Activated CD4-positive, alpha-beta T cell treated with anti-CD3 and anti-CD28 coated beads, Interleukin-2, amount 10 ng/mL, durations not matched to agents 7 days and 5 days (primary cell): ENCODE measurements at places on chromosomes 16 and 17.

DNA sequence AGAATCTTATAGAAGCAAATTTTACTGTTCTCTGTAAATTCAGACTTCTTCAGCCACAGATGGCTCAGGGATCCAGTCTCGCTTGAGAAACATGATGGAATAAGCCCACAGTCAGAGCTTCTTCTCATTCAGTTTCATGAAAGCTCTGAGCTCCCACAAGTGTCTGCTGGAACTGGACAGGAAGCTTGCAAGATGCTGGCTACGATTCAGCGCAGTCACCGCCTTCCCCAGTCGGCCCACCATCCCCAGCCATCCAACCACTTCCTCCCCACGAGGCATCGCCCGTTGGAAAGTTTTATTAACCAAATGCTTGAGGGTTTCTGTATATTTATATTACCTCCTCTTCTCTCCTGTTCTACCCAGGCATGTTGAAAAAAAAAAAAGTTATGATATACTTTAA, 171.7 kb downstream of the ZFHX3 start:
- peak; percentile 32 for DNase-seq

GRCh38 chr16:79595231-79595641, 5.3 kb downstream of the MAF start:
- DNase-seq, result no peak

- peak; percentile 43 for DNase-seq
Observed at GRCh38 chr17:39755554-39756379, 18.0 kb downstream of the GRB7 start.

DNA sequence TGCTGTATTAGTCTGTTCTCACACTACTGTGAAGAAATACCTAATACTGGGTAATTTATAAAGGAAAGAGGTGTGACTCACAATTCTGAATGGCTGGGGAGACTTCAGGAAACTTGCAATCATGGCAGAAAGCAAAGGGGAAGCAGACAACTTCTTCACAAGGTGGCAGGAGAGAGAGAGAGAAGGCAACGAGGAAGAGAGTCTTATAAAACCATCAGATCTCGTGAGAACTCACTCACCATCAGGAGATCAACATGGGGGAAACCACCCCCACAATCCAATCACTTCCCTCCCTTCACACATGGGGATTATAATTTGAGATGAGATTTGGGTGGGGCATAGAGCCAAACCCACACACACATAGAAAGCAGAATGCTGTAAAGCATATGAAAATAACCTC, 896.2 kb downstream of the CDH11 start:
- no peak for DNase-seq

DNA sequence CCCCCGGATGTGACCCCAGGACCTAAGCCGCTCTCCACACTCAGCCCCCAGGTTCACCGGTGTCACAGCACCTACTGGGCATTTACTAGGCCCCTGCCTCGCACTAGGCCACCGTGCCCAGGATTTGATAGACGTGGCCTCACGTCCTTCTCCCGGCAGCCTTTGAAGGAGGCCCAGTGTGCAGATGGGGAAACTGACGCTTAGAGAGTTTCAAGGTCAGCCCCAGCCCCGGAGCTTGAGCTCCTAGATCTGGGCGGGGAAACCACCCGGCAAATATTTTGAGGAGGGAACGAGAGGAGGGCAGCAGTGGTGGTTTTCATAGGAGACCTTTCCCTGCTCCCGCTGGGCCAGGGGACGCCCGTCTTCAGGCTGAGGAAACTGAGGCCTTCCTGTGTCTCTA, 10.3 kb downstream of the ZFPM1 start:
- DNase-seq, result no peak

DNA sequence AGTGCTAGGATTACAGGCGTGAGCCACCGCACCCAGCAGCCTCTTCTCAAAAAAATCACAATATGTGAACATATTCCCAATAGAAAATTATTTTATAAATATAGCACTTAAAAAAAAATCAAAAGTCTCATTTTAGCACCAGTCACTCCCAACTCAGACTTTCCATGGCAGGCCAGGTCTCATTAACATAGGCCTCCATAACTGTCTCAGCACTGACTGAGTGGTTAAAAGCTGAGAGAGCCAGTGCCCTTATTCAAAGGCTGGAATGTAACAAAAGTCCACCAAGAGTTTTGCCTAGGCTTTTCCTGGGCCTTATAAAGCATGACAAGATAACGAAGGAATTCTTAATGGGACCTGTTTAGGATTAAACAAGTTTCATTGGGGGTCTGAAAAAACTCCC, 79.8 kb downstream of the EMP2 start:
- DNase-seq, result no peak

GRCh38 chr16:50550035-50550434, 1.8 kb downstream of the NKD1 start:
- DNase-seq, result no peak

- peak; percentile 69 for DNase-seq
Observed at GRCh38 chr17:46212634-46213435, 19.6 kb upstream of the KANSL1 start.

DNA sequence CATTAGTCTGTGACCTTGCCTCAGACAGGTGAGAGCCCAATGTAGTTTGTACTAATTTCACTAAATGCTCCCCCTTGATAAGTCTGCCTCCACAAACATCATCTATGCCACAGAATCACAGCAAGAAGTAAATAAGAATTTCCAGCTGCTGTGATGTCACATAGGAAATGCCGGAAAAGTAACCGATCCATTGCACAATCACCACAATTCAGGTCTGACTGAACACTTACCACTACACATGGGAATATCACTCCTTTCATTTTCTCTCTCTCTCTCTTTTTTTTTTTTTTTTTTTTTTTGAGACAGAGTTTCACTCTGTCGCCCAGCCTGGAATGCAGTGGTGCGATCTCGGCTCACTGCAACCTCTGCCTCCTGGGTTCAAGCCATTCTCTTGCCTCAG, 79.0 kb upstream of the CDH11 start:
- no peak for DNase-seq

DNA sequence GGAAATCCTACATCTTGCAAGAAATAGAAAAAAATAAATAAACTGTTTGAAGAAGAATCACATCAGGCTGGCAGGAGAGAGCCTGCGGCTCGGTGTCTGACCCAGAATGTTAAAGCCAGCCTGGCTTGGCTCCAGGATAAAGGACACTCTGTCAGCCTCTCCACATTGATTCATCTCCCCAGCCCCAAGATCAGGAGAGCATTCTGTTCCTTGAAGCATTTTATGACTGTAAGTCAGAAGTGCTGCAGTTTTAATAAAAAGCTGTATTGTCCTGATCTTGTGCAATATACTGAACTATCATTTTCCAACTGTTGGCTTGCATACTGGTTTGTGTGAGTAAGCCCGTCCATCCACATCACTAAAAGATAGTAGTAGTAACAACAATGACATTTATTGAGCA, 426.6 kb downstream of the HAPSTR1 start:
- DNase-seq, result no peak

- no peak for DNase-seq
Observed at GRCh38 chr17:64580384-64581315, 73.9 kb downstream of the CEP95 start.

DNA sequence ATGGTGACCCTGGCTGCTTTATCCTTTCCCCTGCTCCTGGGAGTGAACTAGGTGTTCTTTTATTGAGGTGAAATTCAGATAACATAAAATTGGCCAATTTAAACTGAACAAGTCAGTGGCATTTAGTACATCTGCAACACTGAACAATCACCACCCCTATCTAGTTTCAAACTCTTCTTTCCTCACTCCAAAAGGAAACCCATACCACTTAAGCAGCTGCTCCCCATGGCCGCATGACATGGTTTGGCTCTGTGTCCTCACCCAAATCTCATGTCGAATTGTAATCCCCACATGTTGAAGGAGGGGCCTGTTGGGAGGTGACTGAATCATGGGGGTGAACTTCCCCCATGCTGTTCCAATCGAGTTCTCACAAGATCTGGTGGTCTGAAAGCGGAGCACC, 154.1 kb downstream of the STX8 start:
- DNase-seq, result no peak

GRCh38 chr17:42358434-42358833, 29.8 kb downstream of the STAT3 start:
- no peak for DNase-seq

- peak; percentile 47 for DNase-seq
Observed at GRCh38 chr16:48608871-48609651, 919 bp downstream of the N4BP1 start.

DNA sequence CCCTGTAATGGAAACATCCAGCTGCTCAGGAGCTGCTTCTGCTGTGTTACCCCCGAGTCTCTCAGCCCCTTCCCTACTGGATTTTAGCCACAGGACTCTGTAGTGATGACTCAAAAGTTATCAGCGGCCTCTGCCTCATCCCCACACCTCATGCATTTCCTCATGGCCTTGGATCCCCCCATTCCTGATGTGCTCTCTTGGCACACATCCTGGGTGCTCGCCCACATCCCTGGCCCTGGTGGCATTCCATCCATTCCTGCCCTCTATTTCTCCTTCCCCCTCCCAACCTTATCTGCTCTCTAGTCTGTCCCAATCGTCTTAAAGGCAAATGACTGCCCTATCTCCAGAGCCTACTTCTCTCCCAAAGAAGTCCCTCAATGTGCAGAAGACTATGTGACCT, 24.6 kb downstream of the MARF1 start:
- no peak for DNase-seq

DNA sequence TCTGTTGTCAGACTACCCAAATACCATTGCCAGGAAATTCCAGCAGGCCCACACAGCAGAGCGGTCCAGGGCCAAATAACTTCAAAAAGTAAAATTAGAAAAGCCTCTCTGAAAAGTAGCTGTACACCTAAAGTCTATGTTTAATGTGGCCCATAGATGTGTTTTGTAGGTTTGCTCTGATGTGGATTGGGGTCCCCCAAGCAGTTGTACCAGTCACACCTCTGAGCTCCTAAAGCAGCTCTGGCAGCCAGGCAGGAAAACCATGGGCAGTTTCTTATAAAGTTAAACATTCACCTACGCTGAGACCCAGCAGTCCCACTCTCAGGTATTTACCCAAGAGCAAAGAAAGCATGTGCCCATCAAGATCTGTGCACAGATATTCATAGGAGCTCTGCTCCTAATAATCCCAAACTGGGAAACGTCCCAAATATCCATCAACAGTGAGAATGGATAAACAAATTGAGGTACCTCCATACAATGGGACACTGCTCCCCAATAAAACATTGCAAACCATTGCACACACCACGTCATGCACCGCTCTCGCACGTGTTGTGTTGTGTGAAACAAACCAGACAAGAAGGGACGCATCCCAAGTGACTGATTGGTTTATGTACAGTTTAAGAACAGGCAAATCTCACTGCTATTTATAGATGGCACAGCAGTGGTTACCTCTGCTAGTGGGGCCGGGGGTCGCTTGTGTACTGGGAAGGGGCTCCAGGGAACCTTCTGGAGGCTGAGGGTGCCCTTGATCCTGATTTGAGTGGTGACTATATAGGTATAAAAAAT, 15.8 kb upstream of the PRM1 start:
- peak; percentile 19 for DNase-seq

GRCh38 chr16:28984619-28985135, at the start of gene LAT:
Gene LAT (plus strand): TSS chr16:28985052. CDS start chr16:28985418, 366 bp downstream.
- peak; percentile 84 for DNase-seq

DNA sequence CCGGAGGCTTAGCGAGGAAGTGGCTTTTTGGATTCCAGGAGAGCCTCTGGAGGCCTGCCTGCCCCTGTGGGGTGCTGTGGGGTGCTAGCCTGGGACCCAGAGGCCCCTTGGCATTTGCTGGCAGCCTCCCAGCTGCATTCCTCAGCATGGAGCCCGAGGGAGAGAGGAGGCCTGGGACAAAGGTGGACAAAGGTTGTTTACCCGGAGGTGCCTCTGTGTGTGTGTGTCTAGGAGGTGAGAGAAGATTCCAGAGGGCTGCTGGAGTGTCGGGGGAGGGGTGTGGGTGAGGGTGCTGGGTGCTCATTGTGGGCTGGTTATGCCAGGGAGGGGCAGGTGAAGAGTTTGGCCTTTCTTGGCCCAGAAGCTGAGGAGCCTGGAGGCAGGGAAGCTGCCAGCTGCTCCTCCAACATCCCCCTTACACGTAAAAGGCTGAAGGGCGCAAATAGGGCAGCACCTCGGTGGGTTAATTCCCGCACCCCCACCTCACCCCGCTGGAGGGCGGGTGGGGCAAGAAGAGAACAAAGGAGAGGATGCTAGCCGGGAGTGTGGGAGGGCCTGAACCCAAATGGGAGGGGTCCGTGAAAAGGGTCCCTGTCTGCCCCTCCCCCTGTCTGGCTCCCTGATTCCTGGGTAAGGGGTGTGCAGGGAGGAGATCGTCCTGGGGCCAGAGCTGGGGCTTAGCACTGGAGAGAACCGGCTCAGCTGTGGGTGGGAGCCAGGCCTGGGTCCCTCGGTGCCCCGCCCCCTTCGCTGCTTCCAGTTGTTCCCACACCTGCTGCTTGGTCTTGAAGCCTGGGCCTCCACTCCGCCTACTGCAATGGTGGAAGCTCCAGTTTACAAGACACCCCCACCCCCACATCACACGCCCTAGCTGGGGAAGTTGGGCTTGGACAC, 9.9 kb downstream of the HEXIM2 start:
- no peak for DNase-seq

- DNase-seq, result no peak
Observed at GRCh38 chr16:75780669-75781068, 54.4 kb upstream of the CPHXL start.

DNA sequence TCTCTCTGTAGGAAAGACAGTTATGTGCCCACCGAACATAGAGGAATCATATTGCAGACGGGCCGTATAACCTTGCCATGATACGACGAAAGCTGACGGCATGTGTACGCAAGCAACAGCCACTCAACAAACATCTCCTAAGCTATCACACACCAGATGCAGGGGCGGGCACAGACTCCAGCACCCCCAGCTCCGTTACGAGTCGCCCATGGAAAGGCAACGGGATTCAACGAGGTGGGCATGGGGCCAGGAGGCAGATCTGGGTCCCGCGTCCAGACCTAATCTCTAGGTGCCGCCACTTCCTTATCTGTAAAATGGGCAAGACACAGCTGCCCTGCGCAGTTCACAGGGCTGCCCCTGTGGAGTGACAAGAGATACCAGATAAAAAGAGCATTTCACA, 35.6 kb downstream of the ABR start:
- no peak for DNase-seq

DNA sequence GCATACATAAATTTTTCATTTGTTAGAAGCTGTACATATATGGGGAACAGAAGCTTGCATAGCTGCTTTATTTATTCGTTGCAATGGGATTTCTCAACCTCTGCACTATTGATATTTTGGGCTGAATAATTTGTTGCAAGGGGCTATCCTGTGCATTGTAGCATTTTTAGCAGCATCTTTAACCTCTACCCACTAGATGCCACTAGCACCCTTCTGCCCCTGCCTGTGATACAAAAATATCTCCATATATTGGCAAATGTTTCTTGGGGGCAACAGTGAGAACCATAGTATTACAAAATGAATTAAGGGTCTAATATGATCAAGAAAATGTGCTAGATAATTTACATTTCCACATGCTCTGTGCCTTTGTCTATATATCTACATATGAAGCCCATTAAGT, 1401.0 kb downstream of the CDH11 start:
- DNase-seq, result no peak

DNA sequence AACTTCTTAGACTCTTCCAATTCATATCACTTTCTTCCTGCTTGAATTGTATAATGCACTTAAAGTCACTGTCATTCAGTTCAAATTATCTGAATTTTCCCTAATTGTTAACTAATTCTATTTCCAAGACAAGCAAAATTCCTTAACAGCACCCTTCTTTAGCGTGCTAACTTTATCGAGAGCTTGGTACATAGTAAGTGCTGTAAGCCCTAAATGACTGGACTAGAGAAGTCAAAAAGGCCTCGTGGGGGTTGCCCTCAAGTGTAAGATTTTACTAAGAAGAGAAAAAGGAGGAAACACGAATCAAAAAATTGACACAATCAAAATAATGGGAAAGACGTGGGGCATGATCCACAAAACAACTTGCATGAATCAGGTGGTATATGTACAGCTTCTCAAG, 11.3 kb downstream of the KANSL1 start:
- DNase-seq, result no peak

- DNase-seq, result no peak
Observed at GRCh38 chr17:78764871-78765270, 17.2 kb downstream of the CYTH1 start.
